ENCODE measurements at places on chromosomes 2 and 18.

GRCh38 chr2:15357922-15358321 is 203.2 kb downstream of the NBAS start:
- no peak for DNase-seq

GRCh38 chr2:38263293-38263692 is 113.8 kb downstream of the ATL2 start:
- no peak for DNase-seq

DNA sequence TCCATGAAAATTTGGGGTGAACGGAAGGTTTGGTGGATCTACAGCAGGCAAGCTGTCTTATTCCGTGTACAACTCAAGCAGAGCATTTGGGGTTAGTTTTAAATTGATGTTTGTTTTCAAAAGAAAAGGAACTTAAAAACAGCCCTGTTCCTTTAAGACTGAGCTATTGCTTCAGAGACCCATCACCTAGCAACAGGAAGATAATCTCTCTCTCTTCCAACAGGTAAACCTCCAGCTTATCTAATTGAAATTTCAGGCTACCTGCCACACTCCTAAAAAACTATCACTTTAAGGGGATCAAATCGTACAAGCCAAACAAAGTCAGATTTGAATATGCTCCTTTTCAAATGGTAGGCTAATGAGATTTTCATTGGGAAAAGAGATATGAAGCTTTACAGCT is 101.8 kb downstream of the RNF152 start:
- DNase-seq, result no peak

DNA sequence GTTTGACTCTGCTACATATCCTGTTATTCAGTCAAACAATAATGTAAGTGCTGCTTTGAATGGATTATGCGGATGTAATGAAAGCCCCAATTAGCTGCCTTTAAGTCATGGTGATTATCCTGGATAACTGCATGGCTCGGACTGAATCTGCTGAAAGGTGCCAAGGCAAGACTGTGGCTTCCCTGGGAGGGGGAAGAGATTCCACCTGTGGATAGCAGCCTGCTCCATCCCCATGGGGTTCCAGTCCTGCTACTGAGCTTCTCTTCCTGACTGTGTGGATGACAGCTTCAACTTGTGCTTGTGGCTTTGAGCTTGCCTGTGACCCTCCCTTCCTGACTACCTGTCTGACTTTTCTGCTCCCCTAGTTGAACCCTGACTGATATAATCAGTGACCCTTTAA is 540.0 kb upstream of the GYPC start:
- no peak for DNase-seq

DNA sequence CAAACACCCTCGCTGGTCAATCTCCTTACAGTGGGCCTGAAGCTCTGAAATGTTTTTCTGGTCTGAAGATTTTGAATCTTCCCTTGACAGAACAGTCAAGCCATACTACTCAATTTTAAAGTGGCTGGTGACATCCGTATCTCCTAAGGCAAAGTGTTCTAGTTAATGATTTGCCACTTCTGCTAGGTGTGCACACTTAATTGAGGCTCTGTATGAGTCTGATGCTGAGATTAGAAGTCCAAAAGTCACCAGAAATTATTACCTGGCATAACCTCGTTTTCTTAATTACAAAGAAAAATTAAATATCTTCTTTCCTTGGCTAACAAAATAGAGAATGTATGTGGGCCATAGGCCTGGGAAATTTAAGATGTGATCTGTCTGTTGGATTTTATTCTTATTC is 104.1 kb downstream of the DPP10 start:
- no peak for DNase-seq

- peak; percentile 48 for DNase-seq
These were observed 75.3 kb downstream of the MBD2 start for GRCh38 chr18:54149078-54149697.

- no peak for DNase-seq
These were observed 708 bp upstream of the RIF1 start for GRCh38 chr2:151408788-151409600.

DNA sequence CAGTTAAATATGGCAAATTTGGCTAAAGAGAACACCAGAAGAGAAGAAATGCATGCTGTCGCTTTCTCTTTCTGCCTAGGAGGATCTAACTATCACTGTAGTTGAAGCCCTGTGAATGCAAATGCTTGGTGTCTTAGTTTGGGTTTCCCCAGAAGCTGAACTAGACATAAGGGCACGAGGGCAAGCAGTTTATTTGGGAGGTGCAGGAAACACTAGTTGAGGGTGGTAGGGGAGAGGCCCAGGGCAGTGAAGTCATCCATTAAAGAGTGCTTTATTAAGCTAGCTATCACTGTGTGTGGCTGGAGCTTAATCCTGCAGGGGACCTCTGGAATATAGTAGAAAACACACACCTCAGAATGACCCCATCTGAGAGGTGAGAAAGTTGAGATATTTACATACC is 639.8 kb upstream of the ZEB2 start:
- no peak for DNase-seq

DNA sequence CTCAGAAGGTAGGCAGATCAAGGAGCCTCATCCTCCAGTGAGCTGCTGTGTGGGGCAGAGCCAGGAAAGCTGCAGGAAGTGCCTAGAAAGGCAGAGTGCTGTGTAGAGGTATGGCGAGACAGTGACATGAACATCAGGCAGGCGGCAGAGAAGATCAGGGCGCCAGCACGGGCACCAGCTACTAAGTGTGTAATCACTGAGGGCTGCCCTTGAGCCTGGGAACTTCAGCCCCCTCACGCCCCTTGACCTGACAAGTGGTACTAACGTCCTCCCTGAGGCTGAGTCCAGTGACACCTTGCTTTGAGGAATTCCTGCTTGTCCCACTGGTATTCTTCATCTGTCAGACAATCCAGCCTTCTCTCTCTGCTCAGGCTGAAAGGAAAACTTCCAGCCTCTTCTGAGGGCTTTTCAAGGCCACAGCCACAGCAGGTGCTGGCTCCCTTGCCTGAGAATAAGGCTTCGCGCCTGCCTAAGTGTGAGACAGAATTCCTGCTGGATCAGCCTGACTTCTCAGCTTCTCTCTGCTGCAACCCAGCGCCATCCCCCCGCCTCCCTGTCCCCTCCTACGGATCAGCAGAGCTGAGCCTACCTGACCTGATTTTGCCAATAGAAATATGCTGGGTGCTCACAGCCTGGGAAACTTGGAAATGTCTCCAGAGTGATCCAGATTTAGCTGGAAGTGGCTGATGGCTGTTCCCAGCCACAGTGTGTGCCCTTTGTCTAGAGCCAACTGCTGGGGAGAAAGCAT is 148.0 kb downstream of the SMAD7 start:
- no peak for DNase-seq

- no peak for DNase-seq
These were observed 160.7 kb downstream of the FSHR start for GRCh38 chr2:48993576-48993975.

GRCh38 chr18:34023471-34023870 is 201.2 kb downstream of the NOL4 start:
- DNase-seq, result no peak

DNA sequence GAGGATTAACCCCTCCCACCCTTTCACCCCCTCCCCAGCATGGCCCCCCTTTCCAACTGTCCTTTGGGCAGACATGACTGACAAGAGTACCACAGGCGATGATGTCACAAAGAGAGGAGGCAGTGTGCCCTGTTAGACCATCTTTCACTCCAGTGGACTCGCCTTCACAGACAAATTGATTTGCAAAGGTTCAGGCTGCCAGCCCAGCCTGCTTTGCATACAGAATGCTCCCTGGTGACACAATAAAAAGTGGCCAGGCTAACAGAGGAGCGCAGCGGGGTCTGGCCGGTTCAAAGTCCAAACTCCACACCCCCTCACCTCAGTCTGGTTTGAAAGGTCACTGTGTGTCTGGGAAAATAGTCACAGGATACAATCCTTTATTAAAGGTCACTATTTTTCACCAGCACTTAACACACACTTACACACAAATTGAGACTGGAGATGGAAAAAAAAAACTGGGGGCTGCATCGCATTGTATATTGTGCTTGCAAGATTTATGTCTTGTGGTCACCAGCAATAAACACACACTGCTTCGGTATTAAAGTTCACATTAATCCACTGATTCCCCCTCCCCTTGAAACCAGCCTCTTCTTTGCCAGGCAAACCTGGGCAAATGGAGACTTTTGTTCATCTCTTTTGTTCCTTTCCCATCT is 236.9 kb downstream of the BCL11A start:
- DNase-seq, result no peak

DNA sequence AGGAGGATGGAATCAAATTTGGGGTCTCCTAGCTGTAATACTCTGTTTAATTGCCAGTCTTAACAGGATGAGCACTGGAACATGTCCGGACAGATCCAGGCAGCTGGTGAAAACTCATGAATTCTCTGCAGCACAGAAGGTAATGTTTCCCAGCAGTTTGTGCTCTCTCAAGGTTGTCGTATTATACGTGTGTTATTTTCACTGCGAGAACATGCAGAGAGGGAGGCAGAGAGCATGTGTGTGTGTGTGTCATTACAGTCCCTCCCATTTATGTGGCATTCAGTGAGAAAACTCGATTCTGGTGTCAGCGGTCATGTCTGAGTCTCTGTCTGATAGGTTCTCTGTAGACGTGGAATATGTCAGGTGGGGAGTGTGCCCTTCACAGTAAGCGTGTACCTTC is 150.2 kb upstream of the POU3F3 start:
- no peak for DNase-seq

DNA sequence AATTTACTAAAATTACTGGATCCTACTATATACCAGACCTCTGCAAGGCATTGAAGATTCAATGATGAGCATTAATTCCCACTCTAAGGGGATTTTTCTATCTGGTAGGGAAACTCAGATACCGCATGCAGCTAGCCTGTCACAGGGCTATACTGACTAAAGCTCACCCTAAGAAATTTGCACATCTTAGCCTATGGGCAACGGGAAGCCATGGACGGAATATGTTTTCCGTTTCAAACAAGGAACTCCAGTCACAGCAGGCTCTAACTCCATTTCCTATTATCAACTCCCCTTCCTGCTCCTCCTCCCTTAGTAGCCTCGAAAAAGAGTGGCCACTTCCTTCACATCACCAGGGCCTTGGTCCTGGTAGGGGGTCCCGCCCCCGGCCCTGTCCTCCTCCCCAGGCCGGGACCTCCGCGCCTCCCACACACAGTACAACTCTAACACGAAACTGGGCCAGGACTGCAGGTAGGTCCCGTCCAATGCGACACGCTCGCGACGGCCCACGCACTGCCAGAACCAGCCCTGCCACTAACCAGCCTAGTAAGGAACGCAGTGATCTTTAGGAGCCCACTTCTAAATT is 659 bp upstream of the COX5B start:
- DNase-seq, result no peak

GRCh38 chr18:22455425-22456115 is 37.9 kb upstream of the CTAGE1 start:
- DNase-seq, result no peak

GRCh38 chr2:133844214-133844892 is 276.1 kb upstream of the NCKAP5 start:
- DNase-seq, result peak; percentile 78

GRCh38 chr2:49903471-49903870 is 749.2 kb upstream of the FSHR start:
- DNase-seq, result no peak

DNA sequence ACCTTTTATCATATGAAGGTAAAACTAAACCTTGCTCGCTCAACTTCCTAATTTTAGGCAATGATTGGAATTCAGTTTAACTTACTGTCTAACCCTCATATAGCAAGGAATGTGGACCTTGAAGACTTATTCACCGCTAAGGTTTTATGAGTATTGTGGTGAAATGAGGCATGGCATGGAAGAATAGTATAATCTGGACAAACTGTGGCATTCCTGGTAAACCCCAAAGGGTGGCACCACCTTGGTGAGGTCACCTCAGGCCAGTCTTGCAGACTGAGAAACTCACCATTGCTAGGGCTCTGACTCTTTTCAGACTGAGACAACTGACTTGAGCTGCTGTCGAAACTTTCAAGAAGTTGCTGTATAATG is 51.1 kb upstream of the EHBP1 start:
- DNase-seq, result no peak

DNA sequence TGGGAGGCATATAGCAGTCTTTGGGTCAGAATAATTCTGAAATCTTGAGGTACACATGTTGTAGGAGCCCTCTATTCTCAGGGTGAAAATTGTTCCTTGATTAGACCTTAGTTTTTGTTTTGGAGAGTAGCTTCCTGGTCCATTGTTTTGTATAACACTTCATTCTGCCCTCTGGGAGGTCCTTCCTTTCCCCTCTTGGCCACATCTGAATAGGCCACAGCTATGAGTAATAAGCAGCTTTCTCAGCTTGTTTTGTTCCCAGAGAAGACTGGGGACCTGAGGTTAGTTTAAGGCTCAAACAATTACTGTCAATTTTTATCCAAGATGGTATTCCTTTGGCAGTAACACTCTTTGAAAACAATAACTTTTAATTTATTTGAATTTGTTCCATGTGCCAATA is 72.6 kb upstream of the NOL4 start:
- DNase-seq, result no peak

DNA sequence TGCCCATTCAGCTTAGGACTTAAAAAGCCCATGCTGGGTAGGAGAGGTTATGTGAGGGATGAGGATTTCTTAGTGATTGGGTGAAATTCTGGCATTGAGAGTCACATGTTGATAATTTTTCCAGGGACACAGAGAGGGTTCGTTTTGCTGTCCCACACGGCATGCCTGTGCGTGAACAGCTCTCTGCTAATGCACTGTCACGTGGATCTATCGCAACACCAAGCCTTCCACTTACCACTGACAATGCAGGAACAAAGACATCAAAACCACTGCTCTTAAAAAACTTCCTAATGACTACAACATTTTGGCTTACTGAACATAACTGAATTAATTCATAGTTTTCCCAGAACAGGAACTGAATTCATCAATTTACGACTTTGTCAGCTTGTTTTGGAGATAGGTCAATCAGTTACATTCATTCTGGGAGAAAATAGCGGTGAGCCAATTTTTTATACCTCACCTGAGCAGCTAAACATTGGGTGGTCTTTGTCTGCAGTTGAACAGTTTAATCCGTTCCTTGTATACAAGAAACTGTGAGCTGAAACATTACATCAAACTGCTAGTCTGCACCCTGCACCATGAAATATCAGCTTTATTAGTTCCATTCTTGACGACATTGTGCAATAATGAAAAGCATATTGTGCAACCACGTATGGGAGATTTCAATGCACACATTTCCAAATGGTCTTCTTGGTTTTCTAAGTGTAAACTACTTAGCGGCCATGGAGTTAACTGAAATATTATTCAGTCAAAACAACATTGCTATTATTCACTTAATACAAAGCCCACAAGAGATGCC is 127.1 kb downstream of the LPIN1 start:
- no peak for DNase-seq

DNA sequence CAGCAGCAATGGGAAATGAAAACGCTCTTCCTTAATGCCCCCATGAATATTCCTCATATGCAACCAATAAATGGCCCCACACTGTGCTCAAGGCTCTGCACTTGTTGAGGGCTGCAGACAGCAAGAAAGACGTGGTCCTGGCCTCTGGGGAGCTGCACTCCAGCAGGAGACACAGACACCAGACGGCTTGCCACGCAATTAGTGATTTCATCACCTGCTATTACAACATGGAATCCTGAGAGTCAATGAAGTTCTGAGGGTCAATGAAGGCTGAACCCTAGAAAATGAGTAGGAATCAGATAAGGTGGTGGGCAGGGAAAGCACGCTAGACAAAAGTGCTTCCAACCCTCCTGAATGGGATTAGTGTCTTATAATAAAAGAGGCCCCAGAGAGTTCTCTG is 18.9 kb downstream of the CREG2 start:
- DNase-seq, result no peak
